ENCODE measurements at places on chromosomes 1 and 21. TPM values are rescaled to one million over a fixed set of nuclear protein-coding genes. Genes with fewer than 3 reads are reported as not detected.

GRCh38 chr1:86993269-86993985, 79.0 kb downstream of the HS2ST1 start:
- no peak for DNase-seq

DNA sequence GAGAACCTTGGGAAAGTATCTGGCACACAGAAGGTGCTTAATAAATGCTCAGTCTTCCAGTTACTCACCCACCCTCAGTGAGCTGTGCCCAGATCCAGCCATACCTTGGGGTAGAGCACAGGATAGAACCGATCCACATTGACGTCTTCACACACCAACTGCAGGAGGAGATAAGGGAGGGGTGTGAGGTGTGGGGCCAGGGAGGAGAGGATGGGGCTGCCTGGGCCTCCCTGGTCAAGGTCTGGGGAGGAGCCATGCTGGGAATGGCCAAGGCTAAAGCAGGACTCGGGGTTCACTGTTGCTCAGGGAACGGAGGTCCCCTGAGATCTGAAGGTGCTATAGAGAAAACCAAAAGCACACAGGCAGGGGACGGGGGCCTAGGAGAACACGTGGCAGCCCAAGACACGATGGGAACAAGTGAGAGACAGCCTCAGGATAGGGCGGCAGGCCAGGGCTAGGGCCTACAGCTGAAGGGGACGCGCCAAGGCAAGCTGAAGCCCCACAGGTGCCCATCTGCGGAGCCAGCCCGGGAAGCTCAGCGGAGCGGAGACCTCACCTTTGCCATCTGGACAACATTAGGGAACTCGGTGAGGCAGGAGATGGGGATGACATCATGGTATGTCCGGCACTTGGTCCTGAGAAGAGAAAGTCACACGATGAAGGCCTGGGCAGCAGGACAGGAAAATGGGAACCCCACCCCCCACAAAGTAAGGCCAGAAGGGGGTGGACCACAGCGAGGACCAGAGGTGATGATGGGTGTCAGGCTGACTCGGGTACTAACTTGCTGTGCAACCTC, 55.9 kb downstream of the RAP1GAP start:
- DNase-seq, result no peak

- no peak for DNase-seq
These were observed 3.1 kb downstream of the MORN1 start for GRCh38 chr1:2388004-2388913.

DNA sequence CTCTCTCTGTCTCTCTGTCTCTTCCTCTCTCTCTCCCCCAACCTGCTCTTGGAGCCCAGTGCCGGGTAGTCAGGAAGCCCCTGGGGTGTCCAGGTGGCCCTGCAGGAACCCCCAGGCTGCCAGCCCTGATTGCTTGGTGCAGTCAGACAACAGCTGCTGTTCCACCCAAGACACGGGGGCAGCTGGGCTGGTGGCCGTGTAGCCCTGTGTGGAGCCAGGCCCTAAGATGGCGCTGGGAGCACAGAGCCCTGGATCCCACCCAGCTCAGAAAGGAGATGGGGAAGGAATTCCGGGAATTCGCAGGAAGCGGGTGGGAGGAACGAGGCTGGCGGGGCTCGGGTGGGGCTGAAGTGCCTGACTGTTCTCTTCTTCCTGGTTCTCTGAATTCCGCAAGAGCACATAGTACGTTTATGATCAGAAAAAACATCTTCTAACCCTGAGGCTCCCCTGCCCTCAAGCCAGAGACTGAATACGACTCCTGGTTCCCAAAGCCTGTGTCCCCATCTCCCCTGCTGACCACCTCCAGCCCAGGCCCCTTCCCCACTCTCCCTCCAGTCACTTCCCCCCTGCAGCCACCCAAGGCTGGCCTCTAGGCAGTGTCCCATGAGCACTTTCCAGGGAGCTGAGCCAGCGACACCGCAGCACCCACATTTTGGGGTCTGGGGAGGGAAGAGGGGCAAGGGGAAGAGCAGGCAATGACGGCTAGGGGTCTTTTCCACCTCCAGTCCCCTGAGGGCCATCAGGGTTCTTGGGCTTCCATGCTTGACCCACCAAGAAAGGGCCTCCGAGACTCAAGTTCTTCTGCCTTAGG, 55.0 kb downstream of the WNT9A start:
- no peak for DNase-seq

DNA sequence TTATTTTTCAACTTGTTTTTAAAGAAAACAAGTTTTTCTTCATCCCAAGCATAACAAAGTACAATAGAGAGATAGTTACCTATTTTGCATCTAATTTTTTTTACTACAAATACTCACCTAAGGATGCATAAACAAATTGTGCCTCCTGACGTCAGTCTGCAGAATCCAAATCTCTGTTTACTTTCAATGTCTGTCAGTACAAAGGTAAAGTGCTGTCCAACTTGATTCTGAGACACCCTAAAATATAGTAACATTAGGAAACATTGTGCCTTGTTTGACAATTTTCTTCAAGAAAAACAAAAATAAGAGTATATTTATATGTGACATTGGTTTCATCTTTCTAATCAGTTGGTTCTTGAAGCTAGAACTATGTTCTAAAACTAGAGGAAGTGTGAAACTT, 103.4 kb downstream of the DENND1B start:
- DNase-seq, result no peak

GRCh38 chr21:26659182-26659581, 86.1 kb upstream of the CYYR1 start:
- peak; percentile 23 for DNase-seq

DNA sequence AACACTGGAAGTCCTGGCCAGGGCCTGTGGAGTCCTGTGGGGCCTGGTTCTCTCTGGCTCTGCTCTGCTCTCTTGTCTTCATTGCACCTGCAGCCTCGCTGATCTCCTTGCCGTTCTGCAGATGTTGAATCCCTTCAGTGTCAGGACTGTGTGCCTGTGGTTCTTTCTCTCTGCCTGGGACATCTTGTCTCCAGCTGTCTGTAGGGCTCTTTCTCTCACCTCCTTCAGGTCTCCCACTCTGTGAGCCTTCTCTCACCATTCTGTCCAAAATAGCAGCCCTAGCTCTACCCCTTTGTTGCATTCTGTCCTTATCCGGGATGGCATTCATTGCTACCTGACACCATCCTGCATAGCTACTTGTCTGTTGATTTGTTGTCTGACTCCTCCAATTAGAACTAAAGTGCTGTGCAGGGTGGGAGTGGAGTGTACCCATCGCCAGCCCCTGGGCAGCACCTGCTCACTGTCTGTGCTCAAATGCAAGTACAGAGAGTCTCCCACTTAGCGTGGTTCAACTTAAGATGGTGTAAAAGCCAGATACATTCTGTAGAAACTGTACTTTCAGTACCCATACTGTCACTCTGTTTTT, 8.9 kb downstream of the PGBD2 start:
- no peak for DNase-seq

Gene KCNJ6
- 12.9 TPM for total RNA-seq

Measured in LHCN-M2 (cell line).